T-cell (primary cell): ENCODE measurements at places on chromosomes 7 and 10. TPM values are rescaled to one million over a fixed set of nuclear protein-coding genes. Genes with fewer than 3 reads are reported as not detected.

HOXA6 gene
- 0.65 TPM for total RNA-seq

ARHGEF35 gene
- 1.6 TPM for total RNA-seq

CRPPA gene
- 2.2 TPM for total RNA-seq

PLXNA4 gene
- 2.3 TPM for total RNA-seq

GNG11 gene
- total RNA-seq: 0.12 TPM

PODXL gene
- 2.6 TPM for total RNA-seq

UPP1 gene
- 77.7 TPM for total RNA-seq

DNA sequence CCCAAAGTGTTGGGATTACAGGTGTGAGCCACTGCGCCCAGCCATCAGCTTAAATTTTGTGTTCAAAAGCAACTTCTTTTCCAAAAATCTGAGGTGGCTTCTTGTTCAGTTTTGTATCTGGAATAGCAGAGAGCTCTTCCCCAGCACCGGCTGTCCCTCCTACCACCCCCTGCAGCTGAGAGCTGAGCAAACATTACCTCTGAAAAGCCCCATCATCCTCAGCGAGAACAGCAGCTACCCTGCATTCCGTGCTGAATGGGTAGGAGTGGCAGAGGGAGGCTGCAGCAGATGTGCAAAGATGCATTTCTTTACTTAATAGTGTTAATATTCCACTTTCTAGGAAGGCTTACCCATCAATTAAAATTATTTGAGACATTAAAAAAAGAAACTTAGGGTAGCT, 31.8 kb downstream of the CCM2 start:
- peaks cover 2% of the 10 kb centered on the region for H3K36me3 ChIP-seq
- no peaks in the 10 kb centered on the region for H3K27me3 ChIP-seq
- H3K4me3 ChIP-seq: peak overlapping the region; percentile 49
- peak overlapping the region; percentile 11 for H3K27ac ChIP-seq
- DNase-seq: no peak

- H3K27ac ChIP-seq: no peak overlapping the region
- DNase-seq: no peak
- H3K4me3 ChIP-seq: no peak overlapping the region
- H3K27me3 ChIP-seq: peaks cover 13% of the 10 kb centered on the region
- H3K36me3 ChIP-seq: no peaks in the 10 kb centered on the region
Observed at GRCh38 chr7:132547821-132548220, 28.4 kb downstream of the PLXNA4 start.

DNA sequence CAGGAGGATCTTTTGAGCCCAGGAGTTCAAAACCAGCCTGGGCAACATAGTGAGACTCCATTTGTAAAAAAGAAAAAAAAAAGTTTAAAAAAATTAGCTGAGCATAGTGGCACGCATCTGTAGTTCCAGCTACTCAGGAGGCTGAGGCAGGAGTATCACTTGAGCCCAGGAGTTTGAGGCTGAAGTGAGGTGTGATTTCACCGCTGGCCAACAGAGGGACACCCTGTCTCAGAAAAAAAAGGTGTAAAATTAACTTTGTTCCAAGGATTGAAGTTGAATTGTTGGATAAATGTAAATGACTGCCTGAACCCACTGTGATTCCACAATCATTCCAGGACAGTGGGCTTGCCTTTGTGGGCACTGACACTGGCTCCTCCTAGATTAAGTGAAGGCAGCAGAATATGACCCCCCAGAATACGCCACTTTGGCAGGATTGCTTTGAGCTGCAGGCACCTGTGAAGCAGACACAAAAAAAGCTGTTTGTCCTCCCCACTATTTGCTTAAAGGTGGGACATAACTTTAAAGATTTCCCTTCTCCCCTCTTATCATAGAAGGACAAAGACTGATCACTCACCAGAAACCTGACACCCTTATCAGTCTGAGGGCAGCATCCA, 57.2 kb upstream of the FOXI2 start:
- H3K27me3 ChIP-seq: peaks cover 2% of the 10 kb centered on the region
- no peak for DNase-seq
- no peaks in the 10 kb centered on the region for H3K36me3 ChIP-seq
- no peak overlapping the region for H3K4me3 ChIP-seq

DNA sequence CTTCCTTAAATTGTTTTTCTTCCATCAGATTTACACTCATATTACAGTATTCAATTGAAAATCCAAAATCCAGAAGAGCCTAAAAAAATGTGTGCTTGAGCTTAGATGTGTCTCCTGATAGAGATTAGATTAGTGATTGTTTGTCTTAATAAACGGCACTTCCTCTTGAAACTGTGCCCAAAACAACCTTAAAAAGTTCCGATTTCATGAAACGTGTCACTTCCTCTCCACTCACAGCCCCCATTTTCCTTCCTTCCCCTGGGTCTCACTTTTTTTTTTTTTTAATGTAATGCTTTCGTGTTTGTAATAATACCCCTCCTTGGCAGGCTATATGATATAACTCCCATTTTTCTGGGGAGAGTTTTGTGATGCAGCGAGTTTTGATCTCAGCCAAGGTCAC, 114.8 kb upstream of the ADO start:
- H3K4me1 ChIP-seq: peaks cover 40% of the 10 kb centered on the region
- H3K4me3 ChIP-seq: no peak overlapping the region
- peak overlapping the region; percentile 68 for H3K27ac ChIP-seq
- H3K27me3 ChIP-seq: no peaks in the 10 kb centered on the region
- no peaks in the 10 kb centered on the region for H3K36me3 ChIP-seq

- H3K36me3 ChIP-seq: no peaks in the 10 kb centered on the region
- H3K27ac ChIP-seq: no peak overlapping the region
- H3K4me1 ChIP-seq: no peaks in the 10 kb centered on the region
- no peak for DNase-seq
Observed at GRCh38 chr7:90995996-90996395, 268.2 kb upstream of the FZD1 start.

DNA sequence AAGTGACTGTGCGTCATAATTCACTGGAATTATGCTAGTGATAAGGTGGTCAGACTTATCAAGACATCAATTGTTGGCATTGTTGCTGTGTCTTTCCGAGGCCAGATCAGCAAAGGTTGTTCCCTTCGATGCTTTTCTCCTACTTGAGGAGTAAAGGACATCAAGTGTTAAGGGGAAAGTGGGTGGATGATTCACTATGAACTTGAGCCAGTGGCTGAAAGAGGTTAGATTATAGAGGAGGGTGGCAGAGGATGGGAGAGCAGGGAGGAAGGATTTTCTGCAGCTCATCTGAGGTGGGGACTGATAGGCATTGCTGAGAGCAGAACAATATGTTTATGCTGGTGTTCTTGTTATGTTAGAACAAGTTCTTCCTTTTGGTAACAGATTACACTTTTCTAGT, 131.4 kb upstream of the AGR3 start:
- H3K4me1 ChIP-seq: no peaks in the 10 kb centered on the region
- no peak for DNase-seq
- H3K27ac ChIP-seq: no peak overlapping the region
- H3K36me3 ChIP-seq: no peaks in the 10 kb centered on the region

GRCh38 chr7:112414855-112415490, 35.3 kb upstream of the IFRD1 start:
- no peak for DNase-seq
- no peaks in the 10 kb centered on the region for H3K4me1 ChIP-seq
- H3K27me3 ChIP-seq: no peaks in the 10 kb centered on the region
- H3K27ac ChIP-seq: no peak overlapping the region
- H3K4me3 ChIP-seq: no peak overlapping the region

DNA sequence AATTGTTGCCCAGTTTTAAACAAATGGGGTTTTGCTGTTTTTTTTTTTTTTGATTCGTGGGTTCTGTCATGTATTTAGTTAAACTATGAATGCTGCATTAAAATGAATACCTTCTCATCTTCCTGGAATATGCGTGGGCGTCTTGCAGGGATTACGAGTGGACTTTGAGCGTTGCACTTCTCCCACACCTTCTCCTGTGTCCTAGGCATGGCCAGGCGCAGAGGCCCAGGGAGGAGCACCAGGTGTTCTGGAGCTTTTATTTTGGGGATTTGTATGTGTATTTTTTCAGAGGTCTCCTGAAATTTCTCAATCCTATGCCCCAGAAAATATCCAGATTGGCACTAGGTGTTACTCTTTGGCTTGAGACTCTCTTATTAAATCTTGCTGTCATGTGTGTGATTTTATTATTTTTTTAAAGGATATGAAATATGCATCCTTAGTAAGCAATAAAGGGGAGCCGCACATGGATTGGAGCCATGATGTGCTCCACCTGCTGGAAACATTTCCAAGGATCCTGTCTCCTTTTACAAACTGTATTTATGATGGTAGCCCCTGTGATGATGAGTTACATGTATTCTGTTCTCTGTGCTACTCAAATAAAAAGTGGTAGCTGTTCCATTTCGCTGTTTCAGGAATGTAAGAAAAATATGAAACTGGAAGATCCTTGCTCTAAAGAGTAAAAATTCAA, 482.2 kb upstream of the KLF6 start:
- no peak overlapping the region for H3K27ac ChIP-seq
- no peaks in the 10 kb centered on the region for H3K4me1 ChIP-seq
- H3K27me3 ChIP-seq: no peaks in the 10 kb centered on the region
- no peak overlapping the region for H3K4me3 ChIP-seq

DNA sequence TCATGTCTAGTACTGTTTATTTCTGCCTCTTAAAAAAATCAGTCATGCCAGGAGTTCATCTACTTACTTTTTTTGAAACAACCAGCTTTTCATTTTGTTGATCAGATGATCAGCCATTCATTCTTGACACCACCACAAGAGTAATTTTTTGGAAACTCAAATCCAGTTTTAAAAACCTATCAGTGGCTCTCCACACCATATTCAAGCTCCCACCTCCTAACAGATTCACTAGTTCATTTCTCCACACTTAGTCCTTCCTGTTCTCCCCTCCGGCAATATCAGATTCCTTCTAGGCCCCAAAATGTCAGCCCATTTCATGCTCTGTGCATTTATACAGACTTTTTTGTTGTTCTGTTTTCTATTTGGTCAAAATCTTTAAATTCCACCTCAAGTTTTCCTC, 341.6 kb downstream of the RNLS start:
- no peak overlapping the region for H3K4me3 ChIP-seq
- no peak for DNase-seq
- H3K4me1 ChIP-seq: peaks cover 2% of the 10 kb centered on the region
- peaks cover 4% of the 10 kb centered on the region for H3K27me3 ChIP-seq
- no peak overlapping the region for H3K27ac ChIP-seq

GRCh38 chr10:19579761-19580545, 236.3 kb upstream of the PLXDC2 start:
- H3K27ac ChIP-seq: no peak overlapping the region
- H3K36me3 ChIP-seq: no peaks in the 10 kb centered on the region
- no peak overlapping the region for H3K4me3 ChIP-seq
- DNase-seq: no peak
- no peaks in the 10 kb centered on the region for H3K27me3 ChIP-seq
